ENCODE measurements at places on chromosomes 13 and 19.

DNA sequence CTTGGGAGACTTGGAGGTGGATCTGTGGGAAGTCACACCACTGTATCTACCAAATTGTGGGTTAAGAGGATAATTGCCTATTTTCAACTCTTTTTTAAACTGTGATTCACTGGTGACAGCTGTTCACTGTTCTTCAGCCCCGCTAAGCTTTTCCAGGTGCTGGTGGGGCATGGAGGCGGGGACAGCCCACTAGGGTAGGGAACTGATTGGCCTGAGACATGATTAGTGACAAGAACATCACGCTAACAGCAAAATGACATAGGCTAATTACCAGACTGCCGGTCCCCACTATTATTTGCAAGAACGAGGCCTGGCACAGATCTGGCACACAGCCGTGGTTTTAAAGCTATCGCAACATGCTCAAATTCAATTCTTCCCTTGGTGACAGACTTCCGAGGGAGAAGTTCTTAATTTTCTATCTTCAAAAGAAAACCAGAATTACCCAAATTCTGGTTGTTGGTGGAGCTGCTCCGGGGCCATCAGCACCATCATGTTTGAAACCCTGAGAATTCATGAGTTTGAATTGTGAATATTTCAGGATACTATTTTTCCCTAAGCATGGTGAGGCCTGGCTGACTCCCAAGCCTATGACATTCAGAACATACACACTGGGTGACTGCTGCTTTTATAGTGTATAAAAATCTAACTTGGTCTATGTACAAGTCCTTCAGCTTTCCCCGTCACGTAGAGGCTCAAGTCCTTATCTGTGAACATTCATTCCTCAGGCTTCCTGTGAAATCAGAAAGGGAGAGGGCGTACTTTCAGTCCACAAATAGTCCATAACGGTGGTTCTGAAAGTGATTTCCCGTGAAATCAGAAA lies 17.9 kb downstream of the DOCK9 start:
- DNase-seq: no peak

- DNase-seq: no peak
Measured at GRCh38 chr13:109348519-109349258, 437.7 kb downstream of the IRS2 start.

DNA sequence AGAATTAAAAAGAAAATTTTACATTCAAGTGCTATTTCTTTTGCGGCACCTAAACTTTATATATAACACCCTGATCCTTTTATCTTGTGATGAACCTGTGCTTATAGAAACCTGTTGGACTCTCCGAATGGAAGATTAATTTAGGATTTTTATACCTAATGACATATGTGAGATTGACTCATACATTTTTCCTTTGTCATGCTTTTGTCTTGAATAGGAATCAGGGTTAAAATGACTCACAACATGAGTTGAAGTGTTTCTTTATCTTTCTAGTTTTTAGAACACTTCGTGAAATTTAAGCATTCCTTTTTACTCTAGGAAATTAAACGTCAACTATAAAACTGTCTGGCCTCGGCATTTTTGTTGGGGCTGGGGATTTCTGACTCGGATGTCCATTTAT lies 378.9 kb downstream of the PCDH20 start:
- no peak for DNase-seq

GRCh38 chr13:50626101-50626547 lies 217.4 kb downstream of the DLEU7 start:
- no peak for DNase-seq

- DNase-seq: no peak
Measured at GRCh38 chr13:47184321-47184720, 287.5 kb upstream of the HTR2A start.

DNA sequence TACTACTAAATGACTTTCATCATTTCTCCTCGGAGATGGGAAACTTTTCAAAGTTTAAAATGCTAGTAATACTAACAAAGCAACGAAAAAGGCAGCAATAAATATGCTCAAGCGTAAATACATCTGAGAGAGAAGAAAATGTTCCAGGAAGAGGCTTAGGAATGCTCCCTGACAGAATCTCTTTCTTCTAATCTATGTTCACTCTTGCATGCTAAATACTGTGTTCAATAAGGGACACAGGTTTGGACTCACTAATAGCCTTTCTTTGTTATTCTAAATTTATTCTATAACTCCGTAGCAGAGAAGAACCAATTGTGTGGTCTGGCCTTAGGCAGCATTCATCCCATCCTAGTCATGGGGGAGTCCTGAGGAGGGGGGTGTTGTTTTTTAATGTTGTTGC lies 823.0 kb downstream of the PCDH9 start:
- DNase-seq: no peak

DNA sequence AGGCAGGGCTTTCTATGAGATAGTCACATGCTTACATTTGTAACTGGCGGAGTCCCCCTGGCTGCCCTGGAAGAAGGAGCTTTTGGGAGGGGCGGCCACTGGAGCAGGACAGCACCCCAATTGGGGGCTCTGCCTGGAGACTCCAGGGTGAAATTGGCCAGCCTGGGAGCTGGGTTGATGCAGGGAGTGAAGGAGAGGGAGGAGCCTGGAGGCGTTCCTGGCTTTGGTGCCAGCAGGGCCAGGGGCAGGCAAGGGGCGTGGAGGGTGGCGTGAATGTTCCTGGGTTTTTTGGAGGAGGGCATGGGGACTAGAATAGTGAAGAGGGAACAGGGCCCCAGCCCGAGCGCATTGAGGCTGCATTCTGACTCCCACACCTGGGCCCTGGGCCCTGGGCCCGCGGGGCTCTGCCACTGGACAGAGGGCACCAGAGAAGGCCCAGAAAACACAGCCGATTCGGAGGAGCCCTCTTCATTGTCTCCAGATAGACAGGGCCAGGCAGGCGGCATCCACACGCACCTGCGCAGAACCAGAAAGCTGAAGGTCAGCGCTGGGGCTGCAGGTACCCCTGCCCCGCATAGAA lies 29.5 kb downstream of the COMP start:
- no peak for DNase-seq
